ENCODE measurements at places on chromosomes 7 and 10.

DNA sequence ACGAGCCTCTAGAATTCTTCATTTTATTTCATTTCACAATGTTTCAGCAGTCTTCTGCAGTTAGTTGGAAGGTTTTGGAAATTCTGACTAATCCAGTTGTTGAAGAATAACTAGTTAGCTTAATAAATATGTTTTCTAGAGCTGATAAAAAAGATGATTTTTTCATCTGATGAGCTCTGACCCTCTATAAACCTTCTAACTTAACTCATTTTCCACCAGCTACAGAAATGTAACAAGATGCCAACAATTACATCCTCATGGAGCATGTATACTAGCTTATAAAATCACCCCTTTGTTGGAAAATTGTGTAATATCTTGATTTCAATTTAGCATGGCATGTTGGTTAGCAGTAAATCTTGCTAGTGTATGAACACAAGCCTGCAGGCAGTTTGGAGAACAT is 33.1 kb downstream of the KAT6B start:
- DNase-seq, result no peak

- DNase-seq, result no peak
Measured at GRCh38 chr7:25967278-25968204, 184.5 kb upstream of the NFE2L3 start.

GRCh38 chr7:114356133-114356532 is 58.5 kb upstream of the FOXP2 start:
- DNase-seq, result peak; percentile 14

- DNase-seq, result no peak
Measured at GRCh38 chr10:74061104-74061503, 63.2 kb downstream of the VCL start.

DNA sequence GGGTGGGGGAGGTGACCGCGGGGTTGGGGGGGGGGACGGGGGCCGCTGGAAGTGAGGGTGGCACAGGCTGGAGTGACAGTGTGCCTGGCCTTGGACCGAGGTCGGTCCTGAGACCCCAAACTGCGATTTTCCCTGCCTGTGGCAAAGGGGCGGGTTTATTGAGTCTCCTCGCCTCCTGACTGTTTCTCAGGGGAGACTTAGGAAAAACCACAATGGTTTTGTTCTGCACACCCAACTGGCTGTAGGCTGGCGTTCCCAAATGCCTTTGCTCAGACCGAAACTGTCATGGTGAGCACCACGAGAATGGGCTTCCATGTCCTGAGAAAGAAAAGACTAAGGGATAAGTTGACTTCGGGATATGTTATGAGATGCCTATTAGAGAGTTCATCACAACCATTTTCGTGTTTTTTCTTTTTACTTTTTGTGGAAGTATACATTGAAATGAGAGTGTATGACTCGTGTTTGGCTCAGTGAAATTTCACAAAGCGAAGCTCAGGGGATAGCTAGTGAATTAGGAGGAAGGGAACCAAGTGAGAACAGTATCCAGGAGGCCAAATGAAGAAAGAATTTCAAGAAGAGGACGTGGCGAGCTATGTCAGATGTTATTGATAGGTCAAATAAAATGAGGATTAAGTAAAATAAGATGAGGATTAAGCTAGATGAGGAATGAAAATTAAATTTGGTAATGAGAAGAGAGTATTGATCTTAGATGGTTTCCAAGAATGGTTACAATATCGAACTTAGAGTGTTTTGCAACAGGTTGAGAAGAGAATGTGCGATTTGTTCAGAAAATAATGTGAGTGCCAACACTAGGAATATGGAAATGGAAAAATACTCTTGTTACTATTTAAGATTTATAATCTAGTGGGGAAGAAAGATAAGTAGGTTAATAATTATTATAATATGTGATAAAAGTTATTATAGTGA is 918 bp downstream of the NET1 start:
- DNase-seq, result peak; percentile 57

DNA sequence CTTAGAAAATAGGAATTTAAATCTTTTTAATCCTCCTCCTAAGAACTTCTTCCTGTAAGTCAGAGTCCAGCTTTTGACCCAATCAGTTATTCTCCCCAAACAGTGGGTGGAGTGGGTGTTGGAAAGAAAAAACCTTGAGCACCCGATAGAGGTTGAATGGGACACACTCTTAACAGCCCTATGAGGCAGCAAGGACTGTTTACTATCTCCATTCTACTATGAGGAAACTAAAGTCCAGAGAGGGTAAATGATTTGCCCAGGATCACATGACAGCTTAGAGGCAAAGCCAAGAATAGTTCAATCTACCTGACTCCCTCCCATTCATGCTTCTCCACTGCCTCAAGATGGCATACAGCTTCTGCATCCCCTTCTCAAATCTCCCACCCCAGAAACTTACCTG is 57.6 kb upstream of the SLC35B4 start:
- DNase-seq, result no peak

- DNase-seq, result no peak
Measured at GRCh38 chr10:80200687-80201086, 4.7 kb downstream of the ANXA11 start.

GRCh38 chr7:14734839-14735321 is 167.7 kb downstream of the DGKB start:
- DNase-seq, result no peak

DNA sequence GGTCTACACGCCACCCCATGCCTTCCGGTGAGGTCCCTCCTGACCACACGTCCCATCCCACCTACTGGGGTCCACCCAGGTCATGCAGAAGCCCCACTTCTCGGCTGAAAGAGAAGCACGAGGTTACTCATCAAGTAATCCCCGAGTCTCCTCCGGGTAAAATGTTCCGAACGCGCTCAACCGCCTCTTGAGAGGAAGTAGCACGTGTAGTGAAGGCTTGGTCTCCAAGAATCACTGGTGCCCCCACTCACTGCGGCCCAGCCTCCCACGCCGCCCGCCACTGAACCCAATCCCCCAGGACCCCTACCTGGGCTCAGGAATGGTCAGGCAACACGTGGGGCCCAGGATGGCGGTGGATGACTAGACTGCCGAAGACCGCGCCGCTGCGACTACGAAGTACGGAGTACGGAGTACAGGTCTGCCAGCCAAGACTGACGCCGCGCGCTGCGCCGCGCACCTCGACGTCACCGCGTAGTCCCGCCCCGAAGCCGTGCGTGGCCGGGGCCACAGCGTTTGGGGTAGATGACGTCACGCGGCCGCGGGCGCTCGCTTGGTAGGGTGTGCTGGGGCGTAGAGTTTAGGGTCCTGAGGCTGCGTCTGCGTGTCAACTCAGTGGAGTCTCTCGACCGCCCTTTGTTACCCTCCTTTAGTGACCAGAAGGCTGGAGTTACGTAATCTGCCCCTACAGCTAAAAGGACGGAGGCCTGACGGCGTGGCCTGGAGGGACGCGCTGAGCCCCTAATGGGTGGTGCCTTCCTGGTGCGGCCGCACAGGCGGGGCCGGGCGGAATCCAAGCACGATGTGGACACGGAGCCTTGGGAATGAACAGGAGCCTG is 7.6 kb upstream of the MYO1G start:
- DNase-seq, result peak; percentile 95

DNA sequence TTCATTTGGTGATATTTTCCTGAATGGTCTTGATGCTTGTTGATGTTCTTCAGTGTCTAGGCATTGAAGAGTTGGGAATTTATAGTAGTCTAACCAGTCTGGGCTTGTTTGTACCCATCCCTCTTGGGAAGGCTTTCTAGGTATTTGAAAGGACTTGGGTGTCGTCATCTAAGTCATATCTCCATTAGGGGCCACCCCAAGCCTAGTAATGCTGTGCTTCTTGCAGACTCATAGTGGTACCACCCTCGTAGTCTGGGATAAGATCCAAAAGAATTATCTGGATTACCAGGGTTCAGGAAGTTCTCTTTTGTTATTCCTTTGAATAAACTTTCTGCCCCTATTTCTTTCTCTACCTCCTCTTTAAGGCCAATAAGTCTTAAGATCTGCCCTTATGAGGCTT is 319.4 kb upstream of the MYO3A start:
- DNase-seq, result no peak

- no peak for DNase-seq
Measured at GRCh38 chr10:109838592-109839244, 84.6 kb downstream of the XPNPEP1 start.

- DNase-seq, result no peak
Measured at GRCh38 chr7:134795231-134795630, 15.8 kb downstream of the CALD1 start.

- no peak for DNase-seq
Measured at GRCh38 chr7:28900311-28900710, 57.8 kb downstream of the TRIL start.

GRCh38 chr10:121310151-121310711 is 288.0 kb downstream of the FGFR2 start:
- peak; percentile 0 for DNase-seq

DNA sequence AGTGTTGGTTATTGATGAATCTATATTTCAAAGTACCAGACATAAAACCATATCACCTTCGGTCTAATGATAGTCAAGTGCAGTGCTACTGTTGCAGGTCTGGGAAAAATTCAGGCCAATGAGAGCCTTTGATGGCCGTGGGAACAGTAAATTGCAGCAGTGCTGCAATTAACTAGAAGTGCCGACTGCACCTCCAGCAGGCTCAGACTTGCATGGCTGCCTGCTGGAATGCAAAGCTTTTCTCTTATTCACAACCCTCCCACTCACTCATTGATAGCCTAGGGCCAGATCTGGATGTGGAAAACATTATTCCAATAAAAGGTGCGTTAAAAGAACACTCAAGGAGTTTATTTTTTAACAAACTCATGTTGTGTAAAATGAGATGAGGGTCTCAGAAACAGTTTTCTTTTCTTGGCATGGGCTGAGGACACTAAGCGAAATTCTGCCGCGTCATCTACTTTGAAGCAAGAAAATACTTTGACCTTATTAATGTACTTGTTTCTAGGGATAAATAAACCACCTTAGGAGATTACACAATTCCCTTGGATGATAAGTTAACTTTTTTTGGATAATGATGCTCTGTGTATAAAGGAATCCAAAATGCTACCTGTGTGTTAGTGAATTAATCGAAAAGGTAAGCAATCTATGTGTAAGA is 17.1 kb downstream of the PLXDC2 start:
- no peak for DNase-seq

DNA sequence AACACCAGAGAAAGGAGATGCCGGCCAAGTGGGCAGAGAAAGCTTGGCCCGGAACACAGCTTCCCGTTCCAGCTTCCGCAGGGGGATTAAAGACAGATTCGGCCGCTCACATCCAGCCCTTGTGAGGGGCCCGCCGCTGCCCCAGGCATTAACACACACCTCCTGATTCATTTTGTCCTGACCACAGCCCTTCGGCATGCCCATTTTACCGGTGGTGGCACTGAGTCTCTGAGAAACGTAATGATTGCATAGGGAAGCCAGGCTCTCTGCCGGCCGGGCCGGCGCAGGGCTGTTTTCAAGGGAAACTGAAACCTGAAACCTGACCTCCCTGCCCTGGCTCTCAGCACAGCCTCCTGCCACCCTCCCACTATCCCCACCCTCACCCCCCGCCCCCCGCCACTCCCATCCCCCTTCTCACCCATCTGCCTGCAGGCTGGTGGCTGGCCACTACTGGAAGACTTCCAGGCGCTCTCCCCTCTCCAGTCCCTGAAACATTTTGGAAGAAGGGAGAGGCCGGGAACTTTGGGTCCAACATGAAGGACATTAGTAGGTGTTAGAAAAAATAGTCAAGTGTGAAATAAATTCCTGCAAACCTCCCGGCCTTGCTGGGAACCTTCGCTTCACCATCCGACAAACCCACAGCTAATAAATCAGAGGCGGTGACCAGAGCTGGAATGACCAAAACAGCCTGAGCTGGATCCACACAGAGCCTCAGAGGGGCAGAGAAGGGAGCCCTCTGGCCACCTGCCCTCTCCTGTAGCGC is 83.5 kb upstream of the CUX1 start:
- DNase-seq, result peak; percentile 55

DNA sequence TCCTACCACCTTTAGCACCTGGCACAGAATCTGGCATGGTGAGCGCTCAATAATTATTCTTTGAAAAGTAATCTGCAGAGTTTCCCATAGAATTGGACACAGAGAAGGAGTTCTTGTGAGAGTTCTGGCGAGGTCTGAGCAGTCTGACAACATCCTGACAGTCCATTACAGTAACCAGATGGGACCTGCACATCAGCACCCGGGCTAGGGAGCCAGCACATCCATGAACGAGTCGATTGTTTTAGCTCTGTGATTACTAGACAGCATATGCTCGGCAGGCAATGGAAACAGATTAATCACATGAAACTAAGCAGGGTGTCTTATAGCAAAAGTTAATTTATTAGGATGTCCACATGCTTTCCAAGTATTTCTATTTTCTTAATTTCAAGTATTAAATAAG is 96.7 kb downstream of the SEMA3D start:
- DNase-seq, result no peak

DNA sequence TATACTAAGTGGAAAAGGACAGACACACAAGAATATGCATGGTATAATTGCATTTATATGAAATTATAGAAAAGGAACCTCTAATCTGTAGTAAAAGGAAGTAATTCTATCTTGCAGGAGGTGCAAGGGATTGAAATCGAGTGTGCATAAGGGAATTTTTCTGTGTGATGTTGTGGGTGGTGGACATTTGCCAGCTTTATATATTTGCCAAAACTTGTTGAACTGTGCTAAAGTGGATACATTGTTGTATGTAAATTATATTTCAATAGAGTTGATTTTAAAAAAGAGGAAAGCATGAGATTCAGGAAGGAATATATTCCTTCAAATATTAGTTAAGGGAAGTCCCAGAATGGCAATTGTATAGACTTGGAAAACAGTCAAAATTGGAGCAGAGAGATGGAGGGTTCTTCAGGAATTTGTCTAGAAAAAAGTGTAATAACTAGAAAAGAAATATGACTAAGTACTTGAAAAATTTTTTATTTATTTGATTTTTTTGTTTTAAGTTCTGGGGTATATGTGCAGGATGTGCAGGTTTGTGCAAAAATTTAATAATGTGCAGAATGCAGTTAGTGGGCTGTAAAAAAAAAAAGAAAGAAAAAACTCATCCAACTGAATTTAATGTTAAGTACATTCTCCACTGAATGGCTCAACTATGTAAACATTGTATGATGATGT is 96.1 kb downstream of the ARL4A start:
- DNase-seq, result peak; percentile 30

Data from iris pigment epithelial cell (primary cell).